ENCODE measurements at places on chromosomes 2 and 18.

DNA sequence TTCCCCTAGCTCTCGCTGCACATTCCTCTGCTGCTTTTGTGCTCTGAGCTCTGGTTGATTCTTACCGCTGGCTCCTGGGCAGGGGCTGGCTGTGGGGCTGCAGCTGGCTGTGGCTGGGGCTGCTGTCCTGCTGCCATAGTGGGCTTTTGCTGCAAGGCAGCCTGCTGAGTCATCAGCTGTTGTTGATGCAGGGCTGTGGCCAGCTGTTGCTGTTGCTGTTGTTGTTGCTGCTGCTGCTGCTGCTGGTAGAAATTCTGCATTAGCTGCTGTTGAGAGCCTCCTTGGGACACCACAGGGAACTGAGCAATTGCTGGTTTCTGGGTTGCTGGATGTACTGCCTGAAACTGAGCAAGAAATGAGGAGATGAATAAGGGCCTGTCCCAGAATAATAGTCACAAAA lies 77.2 kb upstream of the NFU1 start:
- H3K4me3 ChIP-seq, result no peak overlapping the region
- H3K27me3 ChIP-seq, result no peaks in the 10 kb centered on the region
- no peak overlapping the region for H3K27ac ChIP-seq
- no peak for DNase-seq
- H3K36me3 ChIP-seq, result peaks cover 68% of the 10 kb centered on the region

DNA sequence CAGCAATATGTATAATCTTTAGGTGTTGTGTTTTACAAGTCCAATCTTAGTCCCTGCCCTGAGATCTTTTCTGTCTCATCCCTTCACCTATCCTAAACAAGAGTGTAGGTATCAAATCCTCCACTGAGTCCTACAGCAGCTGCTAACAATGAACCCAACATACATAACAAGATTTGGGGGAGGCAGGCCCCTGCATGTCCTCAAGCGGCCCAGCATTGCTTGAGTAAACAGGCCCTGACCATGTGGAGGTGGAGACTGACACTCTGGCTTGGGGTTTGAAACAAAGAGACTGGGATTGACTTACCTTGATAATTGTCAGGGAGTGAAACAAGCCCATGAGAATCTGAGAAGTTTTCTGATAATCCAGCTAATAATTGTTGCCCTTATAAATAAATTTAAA lies 213.4 kb downstream of the STK39 start:
- H3K36me3 ChIP-seq, result peaks cover 2% of the 10 kb centered on the region
- no peaks in the 10 kb centered on the region for H3K27me3 ChIP-seq
- H3K27ac ChIP-seq, result no peak overlapping the region

DNA sequence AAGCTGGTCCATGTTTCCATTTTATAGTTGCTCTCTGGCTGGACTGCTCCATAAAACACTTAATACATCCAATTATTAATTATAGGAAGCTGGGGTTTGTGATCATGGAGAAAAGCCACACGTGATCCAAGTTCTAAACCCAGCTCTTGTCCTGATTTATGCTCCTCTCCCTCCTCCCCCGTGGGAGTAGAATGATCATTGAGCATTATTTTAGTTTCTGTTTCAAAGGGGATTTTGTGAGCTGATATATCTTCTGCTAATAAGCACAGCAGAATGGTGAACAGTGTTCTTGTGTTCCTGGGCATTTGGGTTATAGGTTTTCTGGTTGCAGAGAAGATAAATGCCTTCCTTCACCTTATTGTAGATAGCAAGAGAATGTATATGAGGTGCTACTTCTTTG lies 135.7 kb upstream of the TMEM200C start:
- no peaks in the 10 kb centered on the region for H3K36me3 ChIP-seq
- no peaks in the 10 kb centered on the region for H3K4me1 ChIP-seq
- H3K27me3 ChIP-seq, result peaks cover 2% of the 10 kb centered on the region
- no peak overlapping the region for H3K27ac ChIP-seq

DNA sequence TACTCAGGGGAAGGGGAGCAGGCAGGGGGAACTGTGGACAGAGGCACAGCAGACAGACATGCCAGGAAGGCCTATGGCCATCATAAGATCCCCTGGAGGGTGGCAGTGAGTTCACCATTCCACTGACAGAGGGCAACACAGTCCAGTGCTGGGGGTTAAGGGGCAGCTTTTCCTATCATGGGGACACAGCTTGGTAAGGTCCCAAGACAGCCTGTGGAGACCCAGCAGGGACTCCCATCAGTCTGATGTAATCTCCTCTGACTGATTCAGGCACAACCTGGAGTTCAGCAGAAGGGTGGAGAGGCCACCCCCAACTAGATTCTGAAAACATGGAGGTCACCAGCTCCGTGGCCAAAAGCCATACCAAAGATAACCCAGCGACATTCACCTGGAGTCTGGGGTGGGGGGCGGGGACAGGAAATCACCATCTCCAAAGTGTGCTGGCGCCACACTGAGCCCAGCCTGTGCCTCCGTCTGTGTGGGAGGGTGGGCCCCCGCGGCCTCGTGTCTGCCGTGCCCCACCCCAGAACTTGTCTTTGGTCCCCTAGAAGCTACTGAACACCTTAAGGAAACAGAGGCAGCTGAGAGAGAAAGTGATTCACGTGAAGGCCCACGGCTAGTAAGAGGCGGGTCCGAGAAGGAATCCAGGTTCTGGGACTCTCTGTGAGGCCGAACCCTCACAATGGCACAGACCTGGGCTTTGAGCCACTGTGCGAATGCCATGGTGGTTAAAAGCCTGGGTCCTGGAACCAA lies 28.6 kb downstream of the DNMT3A start:
- no peaks in the 10 kb centered on the region for H3K27me3 ChIP-seq
- peaks cover 66% of the 10 kb centered on the region for H3K4me1 ChIP-seq
- H3K4me3 ChIP-seq, result peak overlapping the region; percentile 83
- H3K36me3 ChIP-seq, result peaks cover 37% of the 10 kb centered on the region

DNA sequence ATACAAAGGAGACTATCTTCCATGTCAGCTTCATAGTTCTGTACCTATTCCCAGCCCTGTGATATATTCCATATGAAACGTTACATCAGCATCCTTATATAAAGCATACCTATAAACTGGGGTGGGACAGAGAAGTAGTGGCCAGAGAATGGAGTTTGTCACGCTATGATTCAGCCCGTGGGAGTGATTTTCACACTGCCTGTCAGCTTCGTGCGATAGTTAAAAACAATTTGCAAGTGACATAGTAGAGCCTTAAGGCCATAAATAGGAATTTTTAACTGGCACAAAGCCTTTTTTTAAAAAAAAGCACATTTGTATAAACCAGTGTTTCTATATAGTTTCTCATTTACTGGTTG lies 30.2 kb downstream of the PKP4 start:
- no peak overlapping the region for H3K27ac ChIP-seq
- no peaks in the 10 kb centered on the region for H3K36me3 ChIP-seq
- no peak for DNase-seq
- H3K27me3 ChIP-seq, result no peaks in the 10 kb centered on the region

- H3K27me3 ChIP-seq, result no peaks in the 10 kb centered on the region
- H3K36me3 ChIP-seq, result peaks cover 4% of the 10 kb centered on the region
- no peak overlapping the region for H3K4me3 ChIP-seq
Measured at GRCh38 chr18:62107881-62108280, 79.0 kb downstream of the PIGN start.

All from activated T-helper 1 cell treated with anti-CD3 and anti-CD28 coated beads, Interleukin-12 subunit alpha, Interleukin-12 subunit beta, Interleukin-2, Interleukin-4 antibody, amounts not matched to agents 30 ng/mL and 10 ng/mL and 1 ng/mL, durations not matched to agents 14 hours and 24 hours and 36 hours (primary cell).